ENCODE measurements at places on chromosomes 5 and 9. TPM values are rescaled to one million over a fixed set of nuclear protein-coding genes. Genes with fewer than 3 reads are reported as not detected.

Gene PCDHGA11
- total RNA-seq, result 18.9 TPM

Gene PCDHGC4
- 91.6 TPM for total RNA-seq

Gene LCN9
- not detected for total RNA-seq

Gene SNX18
- 22.6 TPM for total RNA-seq

Gene DBH
- total RNA-seq, result under 0.01 TPM

Gene ADAMTS2
- total RNA-seq, result 6.9 TPM

Gene NCS1
- 259 TPM for total RNA-seq

Gene C5orf52
- total RNA-seq, result not detected

Gene PCDHGA6
- total RNA-seq, result 11.3 TPM

Gene EGFLAM
- total RNA-seq, result 5.8 TPM

Gene MEGF9
- total RNA-seq, result 60.7 TPM

Gene ENTPD2
- 3.2 TPM for total RNA-seq

Gene RGS3
- total RNA-seq, result 28.6 TPM

Gene PCDHGA10
- total RNA-seq, result 15.2 TPM

Gene NACC2
- total RNA-seq, result 18.0 TPM

Gene CCL28
- total RNA-seq, result 0.46 TPM

Gene OLFM1
- 347 TPM for total RNA-seq

Gene SMIM33
- not detected for total RNA-seq

Gene MARCHF11
- total RNA-seq, result 12.9 TPM

Gene SLCO6A1
- total RNA-seq, result not detected

Gene HMHB1
- not detected for total RNA-seq

Gene F2R
- 28.6 TPM for total RNA-seq

Gene HSDL2
- 27.9 TPM for total RNA-seq

Gene KCNT1
- 12.2 TPM for total RNA-seq

Gene TRIM7
- total RNA-seq, result 1.6 TPM

Gene GPR21
- total RNA-seq, result 14.3 TPM

Gene GARIN3
- total RNA-seq, result not detected

Gene BARHL1
- 0.69 TPM for total RNA-seq

Gene SPIN1
- total RNA-seq, result 331 TPM

Gene MRPS27
- 72.2 TPM for total RNA-seq

Gene BAAT
- 0.23 TPM for total RNA-seq

Gene CMBL
- 12.0 TPM for total RNA-seq

Gene ARL15
- total RNA-seq, result 59.3 TPM

Gene CEL
- total RNA-seq, result 0.46 TPM

Gene TTC39B
- total RNA-seq, result 11.1 TPM

Gene PCDHGB2
- 7.6 TPM for total RNA-seq

Gene OSMR
- 2.8 TPM for total RNA-seq

Gene SVEP1
- 4.4 TPM for total RNA-seq

Gene UGCG
- 83.7 TPM for total RNA-seq

Gene TAF1L
- under 0.01 TPM for total RNA-seq

Gene GMCL2
- not detected for total RNA-seq

All from diencephalon (tissue), 1 donor.